HCT116 (cell line): ENCODE measurements at places on chromosomes 7 and 10. TPM values are rescaled to one million over a fixed set of nuclear protein-coding genes. Genes with fewer than 3 reads are reported as not detected.

DNA sequence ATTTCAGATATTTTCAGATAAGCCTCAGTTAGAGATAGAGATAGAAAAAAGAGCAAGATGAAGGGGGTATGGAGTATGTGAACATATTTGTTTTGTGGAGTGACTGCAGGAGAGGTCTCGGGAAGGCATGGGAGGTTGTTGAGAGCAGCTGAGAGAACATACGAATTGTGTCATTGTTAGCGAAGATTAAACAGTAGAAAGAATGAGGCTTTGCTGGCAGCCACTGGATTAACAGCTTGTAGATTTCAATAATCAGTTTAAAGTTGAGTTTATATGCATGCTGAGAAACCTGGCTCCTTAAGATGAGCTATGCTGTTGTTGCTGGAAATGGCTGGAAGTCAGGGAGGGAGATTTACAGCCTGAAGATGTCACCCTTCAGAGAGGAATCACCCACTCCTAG lies 100.9 kb upstream of the SORCS3 start:
- DNase-seq: no peak

Gene HOXA4
- 2.0 TPM for total RNA-seq

GRCh38 chr7:20828947-20829346 lies 42.3 kb upstream of the SP8 start:
- no peak for DNase-seq

Gene HTR5A
- total RNA-seq: not detected
